Ovary (tissue), 10 donors: ENCODE measurements at places on chromosomes 16 and 17. TPM values are rescaled to one million over a fixed set of nuclear protein-coding genes. Genes with fewer than 3 reads are reported as not detected.

- no peak for DNase-seq
These were observed 81.6 kb upstream of the XYLT1 start for GRCh38 chr16:17552351-17552750.

- no peak for DNase-seq
These were observed 612.1 kb upstream of the SALL1 start for GRCh38 chr16:51763072-51763661.

- no peak for DNase-seq
These were observed 53.1 kb downstream of the AIPL1 start for GRCh38 chr17:6381526-6382465.

Gene CBLN1
- polyA plus RNA-seq, result 1.7 TPM

Gene PAQR4
- 1.4 TPM for polyA plus RNA-seq
